Stimulated activated CD8-positive, alpha-beta memory T cell treated with anti-CD3 and anti-CD28 coated beads, Interleukin-15, amount 100 ng/mL, for 4 hours (primary cell): ENCODE measurements at places on chromosomes 4 and X.

DNA sequence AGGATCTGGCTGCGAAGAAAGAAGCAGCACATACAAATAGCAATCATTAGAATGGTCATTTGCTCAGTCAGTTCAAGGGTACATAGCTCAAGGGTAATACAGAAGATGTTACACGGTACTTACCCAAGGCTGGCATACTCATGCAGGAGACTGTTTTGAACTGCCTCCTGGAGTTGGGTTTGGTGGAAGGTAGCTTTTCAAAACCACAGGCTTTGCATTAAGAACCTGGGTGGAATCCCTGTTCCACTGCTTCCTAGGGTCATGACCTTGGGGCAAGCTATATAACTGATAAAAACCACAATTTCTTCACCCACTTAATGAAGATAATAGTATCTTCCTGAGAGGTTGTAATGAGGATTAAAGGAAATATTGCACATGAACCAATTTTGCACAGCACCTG lies 36.5 kb downstream of the TBC1D9 start:
- DNase-seq, result no peak

DNA sequence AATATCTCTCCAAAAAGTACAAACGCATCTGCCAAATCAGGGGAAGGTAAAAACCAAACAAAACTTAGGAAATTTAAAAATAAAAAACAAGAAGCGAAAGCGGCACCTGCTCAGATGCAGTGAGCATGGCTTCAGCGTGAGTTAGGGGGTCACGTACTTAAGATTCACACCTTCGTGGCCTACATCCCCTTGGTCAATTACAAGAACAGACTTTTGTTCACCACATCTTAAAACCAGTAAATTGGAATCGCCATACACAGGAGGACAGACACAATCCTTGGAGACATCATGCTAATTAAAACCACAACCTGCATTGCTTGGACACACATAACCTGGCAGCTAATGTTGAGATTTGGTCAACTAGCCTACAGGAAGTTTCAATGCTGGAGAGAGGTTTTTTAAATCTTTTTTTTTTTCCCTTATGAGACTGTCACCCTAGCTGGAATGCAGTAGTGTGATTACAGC lies 12.5 kb upstream of the SEL1L3 start:
- no peak for DNase-seq

DNA sequence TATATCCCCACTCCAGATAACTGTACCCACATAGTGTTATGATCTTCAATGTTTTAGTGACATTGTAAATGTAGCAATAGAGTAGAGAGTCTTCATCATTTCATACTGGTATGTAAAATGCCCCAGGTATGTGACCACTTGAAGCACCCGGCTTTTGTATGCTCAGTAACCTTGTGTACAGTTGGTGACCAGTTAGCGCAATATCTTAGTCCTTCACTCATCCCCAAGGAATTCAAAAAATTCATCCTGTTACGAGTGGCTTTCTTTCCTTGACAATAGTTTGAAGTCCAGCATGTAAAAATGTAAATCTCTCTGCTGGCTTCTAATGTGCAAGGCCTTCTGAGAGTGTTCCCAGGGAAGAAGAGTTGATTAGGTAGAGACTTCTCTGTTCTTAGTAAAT lies 145.6 kb downstream of the ARX start:
- no peak for DNase-seq

GRCh38 chr4:67499799-67500198 lies 45.5 kb downstream of the CENPC start:
- DNase-seq, result no peak

- DNase-seq, result no peak
Observed at GRCh38 chrX:140933016-140933415, 69.4 kb upstream of the SPANXB1 start.

GRCh38 chr4:100379583-100380105 lies 138.2 kb downstream of the EMCN start:
- DNase-seq, result no peak

GRCh38 chr4:90857081-90857820 lies 730.1 kb downstream of the CCSER1 start:
- DNase-seq, result no peak
